Stimulated activated CD4-positive, alpha-beta T cell treated with anti-CD3 and anti-CD28 coated beads, Interleukin-12 subunit alpha, Interleukin-12 subunit beta, amount 100 ng/mL, for 24 hours (primary cell): ENCODE measurements at places on chromosomes 16 and 17.

- DNase-seq: no peak
These were observed 23.0 kb downstream of the USP6 start for GRCh38 chr17:5138616-5139457.

DNA sequence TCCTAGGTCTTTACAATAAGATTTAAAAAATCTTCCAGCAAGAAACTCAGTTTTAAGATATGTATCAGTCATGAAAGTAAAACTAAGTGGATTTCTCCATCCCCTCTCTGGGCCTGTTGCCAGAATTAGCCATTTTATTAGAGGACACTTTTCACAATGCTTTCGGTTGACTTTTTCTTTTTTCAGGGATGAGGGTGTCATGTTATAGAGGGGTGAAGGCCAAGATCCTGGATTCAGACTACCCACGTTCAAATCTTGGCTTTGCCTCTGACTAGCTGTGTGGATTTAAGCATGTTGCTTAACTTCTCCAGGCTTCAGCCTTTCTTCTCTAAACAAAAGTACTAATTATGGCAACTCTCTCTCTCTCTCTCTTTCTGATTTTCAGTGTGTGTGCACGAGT is 111.7 kb upstream of the COX10 start:
- DNase-seq: no peak

GRCh38 chr17:9472541-9472940 is 103.1 kb downstream of the STX8 start:
- no peak for DNase-seq

DNA sequence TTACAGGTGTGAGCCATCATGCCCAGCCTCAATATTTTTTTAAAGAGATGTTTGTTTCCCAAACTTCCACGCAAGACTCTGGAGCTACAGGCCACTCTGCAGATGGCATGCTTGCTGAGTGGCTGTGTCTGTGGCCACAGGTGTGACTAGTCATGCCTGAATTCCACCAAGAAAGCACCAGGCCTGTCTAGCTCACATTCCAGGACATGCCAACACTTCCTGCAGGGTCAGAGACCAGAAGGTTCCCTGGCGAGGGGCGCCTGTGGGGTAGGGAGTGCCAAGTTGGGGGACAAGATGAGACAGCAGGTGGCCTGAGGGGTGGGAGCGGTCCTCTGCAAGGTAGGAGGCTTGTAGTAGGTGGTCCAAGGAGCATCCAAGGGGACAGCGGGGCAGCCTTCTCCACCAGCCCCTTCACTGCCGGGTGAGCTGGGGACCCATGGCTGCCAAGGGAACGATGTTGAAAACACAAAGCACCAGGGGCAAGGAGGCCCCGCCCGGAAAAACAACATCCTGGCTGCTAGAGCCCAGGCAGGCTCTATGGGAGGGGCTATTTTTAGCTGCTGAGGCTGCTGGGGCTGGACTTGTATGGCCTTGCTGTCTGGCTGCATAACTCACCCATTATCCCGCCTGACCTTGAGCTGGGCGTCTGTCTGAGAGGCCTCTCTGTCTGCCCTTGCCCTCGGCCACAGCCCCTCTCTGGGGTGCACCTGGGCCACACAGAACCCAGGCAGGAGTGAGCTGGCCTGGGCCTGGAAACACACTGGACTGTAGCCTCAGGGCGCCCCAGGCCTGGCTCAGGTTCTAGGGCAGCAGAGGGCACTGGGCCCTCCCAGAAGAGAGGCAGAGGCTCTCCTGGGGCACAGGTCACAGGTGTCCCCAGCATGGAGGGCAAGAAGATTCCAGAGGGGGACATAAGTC is 5.7 kb downstream of the TRIM47 start:
- DNase-seq: no peak

DNA sequence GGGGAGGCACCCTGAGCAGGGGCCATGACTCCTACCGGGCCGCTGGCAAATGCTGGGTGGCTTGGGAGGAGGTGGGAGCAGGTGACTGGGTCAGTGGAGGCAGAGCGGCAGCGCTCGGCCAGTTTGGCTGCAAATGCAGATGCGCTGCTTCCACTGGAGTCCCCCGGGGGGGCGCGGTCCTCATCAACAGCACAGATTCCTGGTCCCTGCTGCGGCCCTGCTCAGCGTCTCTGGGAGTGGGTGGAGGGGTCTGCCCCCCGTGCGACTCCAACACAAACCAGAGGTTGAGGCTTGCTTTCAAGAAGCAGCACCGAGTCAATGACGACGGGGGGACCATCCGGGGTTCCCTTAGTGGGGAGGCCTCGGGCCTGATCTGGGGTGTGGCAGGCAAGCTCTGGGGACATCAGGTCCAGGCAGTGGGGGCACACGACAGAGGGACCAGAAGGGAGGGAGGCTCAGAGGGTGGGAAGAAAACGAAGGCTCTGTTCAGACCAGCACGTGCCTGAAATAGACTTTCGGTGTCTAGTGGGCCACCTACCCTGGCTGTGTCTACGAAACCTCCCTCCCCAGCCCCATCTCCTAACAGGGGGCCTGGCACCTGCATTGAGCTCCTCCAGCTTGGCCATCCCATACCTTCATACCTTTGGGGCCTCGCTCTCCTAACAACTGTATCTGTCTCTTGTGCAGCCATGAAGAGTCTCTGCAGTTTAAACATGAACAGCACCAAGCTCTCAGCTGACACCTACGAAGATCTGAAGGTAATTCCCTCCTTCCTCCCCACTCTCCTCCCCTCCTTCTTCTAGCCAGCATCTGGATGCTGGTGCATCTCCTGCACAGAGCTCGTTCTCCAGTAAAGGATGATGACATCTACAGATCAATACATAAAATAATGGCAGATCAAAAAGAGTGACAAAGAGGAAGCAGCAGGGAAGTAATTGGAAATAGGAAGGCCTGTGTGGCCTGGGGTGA is 72.5 kb upstream of the PLCG2 start:
- no peak for DNase-seq

- DNase-seq: no peak
These were observed 498 bp downstream of the SMYD4 start for GRCh38 chr17:1829216-1829591.

GRCh38 chr16:49505556-49505955 is 132.0 kb downstream of the C16orf78 start:
- no peak for DNase-seq

GRCh38 chr17:4643676-4644075 is 2.2 kb upstream of the ALOX15 start:
- DNase-seq: no peak

- DNase-seq: no peak
These were observed at the start of gene NEUROD2 for GRCh38 chr17:39607851-39608130. Gene NEUROD2, minus strand, starts transcription at chr17:39607920. Its CDS starts 1,321 bp downstream, at chr17:39606599.

GRCh38 chr16:84344781-84345180 is 23.6 kb upstream of the ATP2C2 start:
- no peak for DNase-seq

GRCh38 chr16:9114112-9114511 is 22.7 kb downstream of the HAPSTR1 start:
- DNase-seq: no peak

DNA sequence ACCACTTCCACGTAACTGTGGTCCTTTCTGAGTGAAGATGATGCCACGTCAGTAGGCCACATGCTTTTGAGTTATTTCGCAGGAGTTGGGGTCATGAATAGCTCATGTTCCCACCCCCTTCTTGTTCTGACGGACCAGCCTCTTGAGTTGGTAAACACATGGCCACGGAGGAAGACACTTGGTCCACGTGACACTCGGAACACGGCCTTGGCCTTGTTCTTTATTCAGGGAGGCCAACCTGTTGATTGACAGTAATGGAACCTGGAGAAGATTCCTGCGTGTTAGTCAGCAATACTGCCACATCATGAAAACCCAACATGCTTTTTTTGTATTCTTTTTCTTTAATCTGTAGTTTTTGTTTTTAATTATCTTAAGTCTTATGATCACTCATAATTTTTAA is 56.3 kb downstream of the SEC14L1 start:
- no peak for DNase-seq

- no peak for DNase-seq
These were observed 1.9 kb downstream of the RUNDC1 start for GRCh38 chr17:42982266-42982665.

DNA sequence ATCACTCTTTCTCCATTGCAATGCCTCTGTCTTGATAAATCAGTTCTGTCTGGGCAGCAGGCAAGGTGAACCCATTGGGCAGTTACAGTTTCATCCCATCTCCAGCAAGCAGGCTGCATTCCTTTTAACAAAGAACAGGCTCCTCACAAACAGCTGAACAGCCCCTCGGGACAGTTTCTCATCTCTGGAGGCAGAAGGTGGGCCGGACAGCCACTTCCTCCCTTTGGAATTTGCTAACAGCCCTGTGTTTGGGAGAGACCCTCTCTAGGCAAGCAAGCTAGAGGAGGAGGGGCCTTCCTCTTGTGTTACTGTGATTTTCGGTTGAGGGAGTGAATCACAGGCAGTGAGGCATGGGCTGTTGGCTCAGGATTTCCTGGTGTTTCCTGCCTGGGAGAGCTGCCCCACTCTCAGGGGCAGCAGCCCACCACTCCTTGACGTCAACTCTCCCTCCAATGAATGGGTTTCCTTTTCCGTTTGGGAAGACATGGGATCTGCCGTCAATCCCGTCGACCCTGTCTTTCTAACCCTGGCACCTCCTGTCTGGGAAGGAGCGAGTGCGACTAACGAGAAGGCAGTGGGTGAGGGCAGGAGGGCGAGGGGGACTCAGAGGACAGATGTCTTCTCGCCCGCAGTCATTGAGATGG is 3.7 kb upstream of the PGS1 start:
- DNase-seq: no peak

GRCh38 chr16:71409011-71409775 is 32.7 kb downstream of the TLE7 start:
- no peak for DNase-seq

DNA sequence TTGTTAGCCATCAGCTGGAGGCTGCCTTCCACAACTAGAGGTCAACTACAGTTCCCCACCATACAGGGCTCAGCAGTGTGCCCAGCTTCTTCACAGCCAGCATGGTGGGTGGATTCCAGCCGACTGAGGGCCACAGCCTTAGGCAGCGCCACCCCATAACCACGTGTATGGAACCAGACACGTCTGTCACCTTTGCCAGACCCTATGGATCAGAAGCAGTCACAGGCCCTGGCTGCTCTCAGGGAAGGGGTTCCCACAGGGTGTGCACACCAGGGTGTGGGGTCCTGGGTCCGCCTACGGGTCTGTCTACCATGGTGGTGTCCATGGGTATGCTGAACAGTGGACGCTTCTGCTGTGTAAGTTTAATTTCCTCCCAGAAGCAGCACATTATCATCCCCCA is 265.0 kb upstream of the FOXF1 start:
- DNase-seq: no peak

GRCh38 chr17:82845163-82845807 is 5.5 kb upstream of the ZNF750 start:
- no peak for DNase-seq

DNA sequence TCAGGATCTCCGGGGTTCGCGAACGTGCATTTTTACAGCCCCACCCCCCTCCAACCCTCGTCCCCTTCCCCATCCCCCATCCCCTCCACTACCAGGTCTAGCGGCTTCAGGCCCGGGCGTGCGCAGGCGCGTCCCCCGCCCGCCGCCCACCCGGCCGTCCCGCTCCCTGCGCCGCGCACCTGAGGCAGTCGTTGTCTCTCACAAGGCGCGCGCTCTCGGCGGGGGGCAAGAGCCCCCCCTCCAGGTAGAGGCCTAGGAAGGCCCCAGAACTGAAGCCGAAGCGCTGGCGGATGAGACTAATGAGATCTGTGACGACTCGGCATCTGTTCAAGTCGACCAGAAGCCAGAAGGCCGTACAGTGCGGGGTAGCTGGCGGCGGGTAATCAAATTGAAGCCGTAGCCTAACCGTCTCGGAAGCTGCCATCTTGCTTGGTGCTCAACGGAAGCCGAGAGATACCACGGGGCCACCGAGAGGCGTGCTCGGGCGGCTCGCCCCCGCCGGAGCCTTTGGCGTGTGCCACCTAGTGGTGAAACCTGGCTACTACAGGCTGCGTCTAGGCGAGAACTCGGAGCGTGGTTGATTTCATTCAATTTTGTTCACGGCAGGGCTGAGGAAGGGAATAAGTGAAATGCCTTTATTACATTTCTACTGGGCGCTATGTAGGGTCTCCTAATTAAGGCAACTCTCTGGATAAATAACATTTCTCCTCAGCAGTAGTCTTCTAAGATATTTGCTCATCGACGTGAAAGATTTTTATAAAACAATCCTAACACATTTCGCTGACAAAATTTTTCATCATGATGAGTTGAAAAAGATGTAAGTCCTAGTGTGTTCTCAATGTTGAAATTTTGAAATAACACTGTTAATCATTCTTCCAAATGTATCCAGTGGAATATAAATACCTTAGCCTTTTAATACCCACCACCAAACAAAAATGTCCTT is at the start of gene COIL:
TSS of gene COIL (minus strand) at position 455 of the 943 bp plus-strand sequence. CDS start at position 424, 31 bp downstream.
- DNase-seq: peak; percentile 83

- no peak for DNase-seq
These were observed 157.2 kb downstream of the TMEM132E start for GRCh38 chr17:34736611-34737010.

DNA sequence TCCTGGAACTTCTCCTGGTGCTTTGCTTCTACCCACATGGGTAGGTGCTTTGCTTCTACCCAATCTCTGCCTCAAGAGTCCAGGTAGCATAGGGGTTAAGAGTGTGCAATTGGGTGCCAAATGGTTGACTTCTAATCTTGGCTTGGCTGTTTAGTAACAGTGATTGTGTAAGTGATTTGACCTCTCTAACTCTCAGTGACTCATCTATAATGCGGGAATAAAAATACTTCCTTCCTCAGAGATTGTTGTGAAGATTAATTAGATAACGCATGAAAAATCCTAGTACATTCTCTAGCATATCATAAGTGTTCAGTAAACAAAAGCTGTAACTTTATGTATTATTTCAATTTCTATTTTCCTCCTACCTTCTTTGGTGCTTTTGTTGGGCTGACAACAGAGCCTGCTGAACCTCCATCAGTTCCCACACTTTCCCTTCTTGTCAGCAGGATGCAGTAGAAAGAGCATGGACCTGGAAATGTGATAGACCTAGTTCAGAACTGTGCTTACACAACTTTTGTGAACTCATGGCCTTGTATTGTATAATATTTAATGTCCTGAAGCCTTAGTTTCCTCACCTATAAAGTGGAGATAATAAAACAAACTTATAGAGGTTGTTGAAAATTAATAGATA is 72.9 kb upstream of the SMIM36 start:
- DNase-seq: no peak

DNA sequence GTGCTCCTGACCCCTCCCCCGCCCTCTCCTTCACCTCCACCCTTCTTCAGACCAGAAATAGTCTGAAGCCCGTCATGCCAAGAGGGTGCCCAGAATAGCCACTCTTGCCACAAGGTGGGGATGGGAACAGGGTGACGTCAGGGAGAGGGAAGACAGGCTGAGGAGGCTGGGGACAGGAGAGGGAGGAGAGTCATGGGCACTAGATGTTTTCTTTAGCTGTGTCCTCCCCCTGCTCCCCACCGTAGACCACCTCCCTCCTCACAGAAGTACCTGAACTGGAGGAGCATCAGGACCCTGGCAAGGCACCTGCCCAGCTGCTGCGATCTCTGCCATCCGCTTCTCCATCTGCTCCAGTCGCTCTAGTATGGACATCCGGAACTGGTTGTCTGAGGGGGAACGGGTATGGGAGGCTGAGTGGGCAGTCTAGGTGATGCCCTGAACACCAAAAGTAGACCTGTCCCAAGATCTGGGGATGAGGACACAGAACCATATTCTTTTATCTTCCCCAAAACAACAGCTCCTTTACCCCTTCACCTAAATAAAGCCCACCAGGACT is 6.6 kb upstream of the SPAG7 start:
- no peak for DNase-seq

GRCh38 chr16:78237841-78238240 is 138.4 kb downstream of the WWOX start:
- DNase-seq: no peak
